ENCODE measurements at places on chromosomes 4 and X.

DNA sequence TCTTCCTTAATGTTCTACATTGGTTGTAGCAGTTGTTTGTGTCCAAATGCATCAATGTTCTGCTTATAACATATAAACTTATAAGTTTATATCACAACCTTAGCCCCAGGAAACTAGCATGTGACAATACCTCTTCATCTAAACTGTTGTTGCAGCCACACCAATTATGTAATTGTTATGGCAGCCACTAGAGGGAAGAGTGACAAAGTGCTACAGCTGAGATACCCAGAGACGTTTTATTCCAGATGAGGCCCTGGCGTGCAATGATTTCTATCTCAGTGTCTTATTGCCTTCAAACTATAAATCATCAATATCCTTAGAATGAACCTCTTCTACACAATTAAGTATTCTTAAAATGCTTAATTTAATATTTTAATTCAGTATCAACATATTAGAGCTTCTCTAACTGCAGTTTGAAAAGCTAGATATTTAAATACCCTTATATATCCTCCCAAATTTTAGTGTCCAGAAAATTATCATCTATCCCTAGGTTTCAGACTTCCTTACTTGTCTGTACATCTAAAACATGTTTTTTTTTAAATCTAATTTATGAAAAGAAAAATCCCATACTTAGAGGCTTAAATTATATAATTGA lies 171.6 kb downstream of the PCDH10 start:
- no peak for DNase-seq

GRCh38 chr4:36111172-36111571 lies 133.1 kb downstream of the ARAP2 start:
- no peak for DNase-seq

- no peak for DNase-seq
These were observed 1537.0 kb downstream of the C4orf33 start for GRCh38 chr4:130632731-130633604.

- DNase-seq: no peak
These were observed 91.6 kb downstream of the ANXA10 start for GRCh38 chr4:168183717-168184571.

GRCh38 chr4:80507077-80507476 lies 171.5 kb downstream of the CFAP299 start:
- no peak for DNase-seq

GRCh38 chr4:84220990-84221389 lies 278.1 kb downstream of the NKX6-1 start:
- no peak for DNase-seq

- no peak for DNase-seq
These were observed 115.8 kb downstream of the ADAM29 start for GRCh38 chr4:175034007-175034406.
